Activated T-cell treated with anti-CD3 and anti-CD28 coated beads, Interleukin-2, amount 50 U/mL, for 4 hours (primary cell): ENCODE measurements at places on chromosomes 16 and 17. TPM values are rescaled to one million over a fixed set of nuclear protein-coding genes. Genes with fewer than 3 reads are reported as not detected.
A peak's percentile ranks its signal among the peaks of the same experiment; 100 is the strongest.

The KRT27 gene
- not detected for total RNA-seq

The TBX6 gene
- 0.48 TPM for total RNA-seq

DNA sequence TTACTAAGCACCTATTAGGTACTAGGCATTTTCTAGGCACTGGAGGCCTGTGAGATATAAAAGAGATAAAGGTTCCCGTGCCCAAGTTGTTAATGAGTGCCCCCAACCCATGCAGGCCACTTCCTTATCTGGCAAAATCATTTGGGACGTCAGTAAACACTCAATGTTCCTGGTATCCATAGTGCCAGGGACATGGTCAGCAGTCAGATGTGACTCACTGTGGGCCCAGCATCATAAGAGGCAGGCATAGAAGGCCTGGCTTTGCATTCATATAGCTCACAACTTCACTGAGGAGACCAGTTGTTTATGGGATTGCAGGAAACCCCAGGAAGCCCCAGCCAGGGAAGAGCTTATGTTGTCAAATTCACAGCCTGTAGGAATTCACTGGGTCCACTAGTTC, 81.1 kb downstream of the MRC2 start:
- DNase-seq: no peak

The HBA1 gene
- 2.3 TPM for total RNA-seq

The OTOP2 gene
- total RNA-seq: not detected

DNA sequence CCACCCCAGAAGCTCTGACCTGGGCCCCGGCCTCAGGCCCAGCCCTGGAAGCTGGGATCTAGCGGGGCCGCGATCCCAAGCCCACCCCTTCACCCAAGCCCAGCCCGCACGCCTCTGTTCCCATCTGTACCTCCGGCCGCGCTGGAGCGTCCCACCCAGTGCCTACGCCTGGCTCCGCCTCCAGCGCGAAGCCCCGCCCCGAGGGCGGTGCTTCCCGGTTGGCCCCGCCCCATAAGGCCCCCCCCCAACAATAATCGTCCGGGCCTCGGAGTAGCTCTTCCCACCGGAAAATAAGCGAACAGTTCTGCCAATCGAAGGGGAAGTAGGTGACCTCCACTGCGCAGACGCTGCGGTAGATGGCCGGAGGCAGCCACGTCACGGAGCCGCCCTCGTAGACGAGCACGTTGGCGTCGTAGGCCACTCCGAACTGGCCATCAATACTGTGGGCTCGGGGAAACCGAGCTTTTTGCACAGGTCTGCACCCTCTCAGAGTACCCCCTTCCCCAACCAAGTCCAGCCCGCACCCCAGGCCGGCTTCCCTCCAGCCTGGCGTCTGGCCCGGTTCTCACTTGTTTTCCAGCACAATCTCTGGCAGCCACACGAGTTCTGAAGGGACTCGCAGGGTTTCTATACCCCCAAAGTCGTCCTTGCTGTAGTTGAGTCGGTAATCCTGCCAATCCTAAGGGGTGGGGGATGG, 1.1 kb downstream of the CHRNE start:
- no peak for DNase-seq

DNA sequence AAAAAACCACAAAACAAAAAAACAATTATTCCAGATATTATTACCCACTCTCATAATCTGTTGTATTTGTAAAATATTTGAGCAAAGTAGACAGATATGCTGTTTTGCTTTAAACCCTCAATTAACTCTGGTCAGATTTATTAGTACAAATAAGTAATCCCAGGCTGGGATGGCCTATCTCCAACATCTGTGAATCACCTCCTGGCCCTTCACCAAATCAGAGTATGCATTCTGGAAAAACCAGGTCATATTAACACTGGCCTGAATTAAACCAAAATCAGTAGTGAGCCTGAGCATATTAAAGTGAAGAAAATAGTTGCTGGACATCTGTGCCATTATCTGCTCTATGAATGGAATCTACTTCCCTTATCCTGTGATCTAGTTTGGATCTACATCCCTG, 41.0 kb downstream of the STAT3 start:
- DNase-seq: no peak

GRCh38 chr17:20314834-20315233, 152.5 kb downstream of the LGALS9B start:
- no peak for DNase-seq

DNA sequence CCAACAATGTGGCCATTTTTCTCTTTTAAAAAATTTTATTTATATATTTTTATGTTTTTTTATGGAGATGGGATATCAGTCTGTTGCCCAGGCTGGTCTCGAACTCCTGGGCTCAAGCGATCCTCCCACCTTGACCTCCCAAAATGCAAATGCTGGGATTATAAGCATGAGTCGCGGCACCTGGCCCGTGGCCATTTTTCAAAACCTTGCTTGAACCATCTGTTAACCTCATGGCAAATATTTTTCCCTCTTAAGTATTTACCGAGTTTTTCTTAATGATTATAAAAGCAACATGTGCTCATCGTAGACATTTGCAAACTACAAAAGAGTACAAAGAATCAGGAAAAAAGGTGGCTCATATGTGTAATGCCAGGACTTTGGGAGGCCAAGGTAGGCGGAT, 127.6 kb downstream of the ABCC6 start:
- DNase-seq: no peak

DNA sequence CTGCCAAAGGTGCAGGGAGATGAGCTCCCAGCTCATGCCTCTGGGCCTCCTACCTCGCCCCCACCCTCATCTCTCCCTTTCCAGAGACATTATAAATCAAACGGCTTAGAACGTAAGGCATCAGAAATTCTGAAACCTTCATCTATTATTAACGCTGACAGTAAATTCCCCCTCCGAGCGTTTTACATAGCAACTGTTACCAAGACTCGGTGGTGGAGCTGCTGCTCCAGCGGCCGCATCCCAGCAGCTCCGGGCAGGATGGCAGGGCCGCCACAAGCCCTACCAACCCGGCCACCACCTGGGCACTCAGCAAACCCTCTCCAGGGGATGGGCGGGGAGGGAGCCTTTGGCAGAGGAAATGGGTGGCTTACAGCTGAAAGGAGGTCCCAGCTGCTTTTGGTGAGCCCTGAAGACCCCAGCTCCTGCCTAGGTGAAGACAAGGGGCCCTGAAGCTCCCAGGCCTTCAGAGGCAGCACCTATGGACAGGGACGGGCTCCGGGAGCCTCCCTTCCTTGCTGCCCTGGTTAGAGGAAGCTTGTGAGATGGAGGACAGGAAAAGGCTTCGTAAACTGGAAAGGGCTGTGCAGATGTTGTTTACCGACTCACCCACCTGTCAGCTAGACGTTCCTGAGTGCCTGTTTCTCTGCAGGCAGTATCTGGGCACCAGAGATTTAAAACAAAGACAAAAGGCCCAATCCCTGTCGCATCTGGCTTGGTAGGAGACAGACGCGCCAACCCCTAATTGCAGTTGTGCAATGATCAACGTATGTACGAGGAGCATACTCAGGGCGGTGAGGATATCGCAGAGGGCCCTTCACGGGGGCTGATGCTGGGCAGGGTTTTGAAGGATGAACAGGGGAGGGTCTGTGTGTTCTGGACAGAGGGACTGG, 76.9 kb downstream of the RAI1 start:
- DNase-seq: no peak

GRCh38 chr17:55321427-55322060, 56.8 kb downstream of the HLF start:
- no peak for DNase-seq

- no peak for DNase-seq
Measured at GRCh38 chr17:69634844-69635243, 220.3 kb downstream of the MAP2K6 start.

GRCh38 chr17:77735566-77736198, 222.8 kb upstream of the TNRC6C start:
- no peak for DNase-seq

DNA sequence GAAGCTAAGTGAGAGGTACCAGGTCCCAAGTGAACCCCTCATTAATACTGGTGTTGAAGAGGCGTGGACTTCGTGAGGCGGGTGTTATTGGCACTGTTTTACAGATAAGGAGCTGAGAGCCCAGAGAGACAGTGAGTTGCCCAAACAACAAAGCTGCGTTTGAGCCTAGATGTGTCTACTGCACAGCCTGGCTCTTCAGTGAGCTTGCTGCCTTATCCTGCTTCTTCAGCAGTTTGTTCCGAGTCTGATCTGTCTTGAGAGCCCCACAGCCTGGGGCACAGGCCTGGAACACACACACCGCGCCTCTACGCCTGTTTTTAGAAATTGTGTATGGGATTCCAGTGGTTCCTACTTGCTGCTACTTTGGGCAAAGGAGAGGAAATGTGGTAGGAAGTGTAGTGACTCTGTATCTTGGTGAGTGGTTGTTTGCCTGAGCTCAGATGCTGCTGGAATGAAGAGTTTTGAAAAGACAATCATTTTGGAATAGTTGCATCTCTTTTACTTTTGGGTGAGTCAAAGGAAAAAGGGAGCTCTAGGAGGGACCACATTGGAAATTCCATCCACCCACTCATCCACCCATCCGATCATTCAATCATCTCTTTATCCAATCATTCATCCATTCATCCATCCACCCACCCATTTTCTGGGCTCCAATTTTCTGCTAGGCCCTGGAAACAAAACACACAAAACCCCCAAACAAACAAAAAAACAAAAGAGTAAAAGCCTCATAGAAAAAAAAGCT, 22.3 kb upstream of the PLCG2 start:
- no peak for DNase-seq

GRCh38 chr17:83121921-83122820, 42.8 kb downstream of the METRNL start:
- DNase-seq: no peak

GRCh38 chr17:79046916-79047280, 22.9 kb downstream of the C1QTNF1 start:
- no peak for DNase-seq

- DNase-seq: no peak
Measured at GRCh38 chr17:58388302-58389190, 28.8 kb downstream of the RNF43 start.

DNA sequence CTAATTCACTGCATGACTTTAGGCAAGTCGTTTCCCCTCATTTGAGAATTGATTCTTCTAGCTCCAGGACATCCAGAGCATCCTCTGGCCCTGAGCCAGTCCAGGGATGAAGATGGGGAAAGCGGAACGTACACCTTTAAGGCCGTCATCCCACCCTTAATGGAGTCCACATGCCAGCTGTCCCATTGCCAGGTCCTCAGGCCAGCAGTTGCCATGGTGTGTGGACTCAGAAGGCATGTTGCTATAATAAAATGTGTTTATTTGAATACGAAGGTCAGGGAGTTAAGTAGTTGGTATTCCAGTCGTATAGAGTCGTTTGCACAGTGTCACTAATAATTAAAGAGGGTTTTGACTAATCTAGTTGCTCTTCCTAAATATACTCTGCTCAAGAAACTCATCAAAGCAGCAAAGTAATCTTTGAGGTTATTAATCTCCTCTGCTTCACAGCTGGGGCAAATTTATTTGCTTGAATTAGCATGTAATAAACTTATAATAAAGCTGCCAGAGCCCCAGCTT, 30.4 kb downstream of the CCDC182 start:
- DNase-seq: no peak

- DNase-seq: no peak
Measured at GRCh38 chr17:28597606-28598383, 1.0 kb downstream of the SPAG5 start.

DNA sequence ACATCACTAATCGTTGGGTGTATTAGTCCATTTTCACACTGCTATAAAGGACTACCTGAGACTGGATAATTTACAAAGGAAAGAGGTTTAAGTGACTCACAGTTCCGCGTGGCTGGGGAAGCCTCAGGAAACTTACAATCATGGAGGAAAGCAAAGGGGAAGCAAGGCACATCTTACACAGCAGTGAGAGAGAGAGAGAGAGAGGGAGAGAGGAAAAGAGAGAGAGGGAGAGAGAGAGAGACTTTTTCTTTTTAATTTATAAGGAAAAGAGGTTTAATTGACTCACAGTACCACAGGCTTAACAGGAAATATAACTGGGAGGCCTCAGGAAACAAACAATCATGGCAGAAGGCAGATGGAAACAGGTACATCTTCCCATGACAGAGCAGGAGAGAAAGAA, 41.7 kb downstream of the CNGB1 start:
- no peak for DNase-seq

GRCh38 chr16:3131755-3132377, 3.0 kb upstream of the ZNF213 start:
- DNase-seq: peak; percentile 25

The KRTAP1-5 gene
- total RNA-seq: not detected

DNA sequence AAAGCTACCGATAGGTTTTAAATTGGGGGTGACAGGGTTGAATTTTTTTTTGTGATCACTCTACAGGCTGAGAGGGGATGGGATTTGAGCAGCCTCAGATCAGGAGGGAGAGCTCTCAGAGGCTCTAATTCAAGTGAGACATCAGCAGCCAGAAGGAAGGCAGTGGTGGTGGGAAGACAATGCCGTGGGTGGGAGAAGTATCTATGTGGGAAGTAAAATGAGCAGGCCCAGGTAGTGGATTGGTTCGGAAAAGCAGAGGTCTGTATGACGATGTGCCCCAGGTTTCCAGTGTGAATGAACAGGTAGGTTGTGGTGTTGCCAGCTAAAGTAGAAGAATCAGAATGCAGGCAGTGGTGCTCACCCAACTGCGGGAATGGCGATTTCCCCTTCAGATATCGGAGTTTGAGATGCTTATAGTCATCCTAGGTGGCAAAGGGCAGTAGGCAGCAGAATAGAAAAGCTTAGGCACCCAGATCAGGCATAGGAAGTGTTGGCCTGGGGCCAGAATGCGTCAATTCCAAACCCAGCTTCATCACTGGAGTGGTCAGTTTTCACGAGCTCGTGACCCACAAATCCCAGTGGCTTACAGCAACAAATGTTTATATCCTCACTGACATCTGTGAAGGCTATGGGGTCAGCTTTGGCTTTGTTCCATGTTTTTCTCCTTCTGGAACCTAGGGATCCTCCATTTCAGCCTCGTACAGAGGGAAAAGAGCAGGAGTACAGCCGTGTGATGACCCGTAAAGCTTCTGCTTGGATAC, 24.0 kb downstream of the MEOX1 start:
- no peak for DNase-seq

GRCh38 chr16:22874394-22874793, 60.4 kb downstream of the HS3ST2 start:
- DNase-seq: no peak

DNA sequence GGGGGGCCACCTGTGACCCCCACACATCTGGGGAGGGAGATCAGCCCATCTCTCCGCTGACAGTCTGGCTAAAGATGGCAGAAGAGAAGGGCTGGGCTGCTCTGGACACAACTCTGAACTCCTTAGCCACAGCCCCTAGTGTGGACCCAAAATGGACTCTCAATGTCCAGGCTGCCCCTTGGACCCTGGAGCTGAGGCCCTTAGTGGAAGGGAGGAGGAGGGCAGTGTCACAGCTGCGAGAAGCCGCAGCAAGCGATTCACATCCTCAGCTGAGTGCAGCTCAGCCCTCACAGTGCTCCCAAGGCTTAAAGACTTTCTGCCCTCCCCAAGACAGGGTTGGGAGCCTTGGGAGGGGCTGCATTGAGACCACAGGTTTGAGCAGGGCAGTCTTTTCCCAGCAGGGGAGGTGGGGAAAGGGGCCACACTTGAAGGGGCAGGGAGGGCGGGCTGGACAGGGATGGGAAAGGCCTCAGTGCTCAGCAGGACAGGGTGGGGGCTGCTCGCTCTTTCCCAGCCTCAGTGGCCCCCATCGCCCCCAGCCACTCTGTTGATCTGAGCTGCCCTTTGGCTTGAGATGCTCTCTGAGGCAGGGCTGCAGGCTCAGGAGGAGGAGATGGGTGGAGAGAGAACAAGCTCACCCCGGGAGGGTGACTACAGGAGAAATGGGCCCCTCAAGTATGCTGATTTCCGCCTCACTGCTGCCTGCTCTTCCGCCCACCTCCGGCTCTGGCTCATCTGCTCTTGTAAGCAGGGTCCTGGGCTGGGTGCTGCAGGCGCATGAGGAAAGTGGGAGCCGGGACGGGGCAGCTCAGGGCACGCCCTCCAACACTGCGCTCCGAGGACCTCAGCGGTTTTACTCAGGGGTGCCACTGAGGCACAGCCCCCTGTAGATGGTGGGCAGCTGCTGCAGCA, 50.9 kb upstream of the MTSS2 start:
- DNase-seq: no peak
